Fibroblast of skin of scalp (primary cell): ENCODE measurements at places on chromosomes 6 and 20.
A peak's percentile ranks its signal among the peaks of the same experiment; 100 is the strongest.

- DNase-seq, result no peak
Measured at GRCh38 chr6:110484321-110484720, 7.9 kb upstream of the SLC22A16 start.

DNA sequence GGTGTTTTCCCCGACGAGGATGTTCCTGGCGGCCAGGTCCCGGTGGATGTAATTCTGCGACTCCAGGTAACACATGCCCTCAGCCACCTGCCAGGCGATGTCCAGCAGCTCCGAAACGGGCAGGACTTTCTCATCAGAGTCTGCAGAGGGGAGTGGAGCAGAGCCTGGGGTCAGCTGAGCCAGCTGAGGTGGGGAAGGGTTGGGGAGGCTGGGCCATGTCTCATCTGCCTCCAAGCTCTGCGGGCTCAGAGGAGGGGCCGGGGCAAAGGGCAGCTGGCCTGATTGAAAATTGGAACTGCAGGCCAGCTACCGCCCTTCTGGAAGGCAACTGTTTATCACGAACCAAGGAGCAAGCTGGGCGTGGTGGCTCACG is 6.4 kb downstream of the PTK6 start:
- DNase-seq, result no peak

DNA sequence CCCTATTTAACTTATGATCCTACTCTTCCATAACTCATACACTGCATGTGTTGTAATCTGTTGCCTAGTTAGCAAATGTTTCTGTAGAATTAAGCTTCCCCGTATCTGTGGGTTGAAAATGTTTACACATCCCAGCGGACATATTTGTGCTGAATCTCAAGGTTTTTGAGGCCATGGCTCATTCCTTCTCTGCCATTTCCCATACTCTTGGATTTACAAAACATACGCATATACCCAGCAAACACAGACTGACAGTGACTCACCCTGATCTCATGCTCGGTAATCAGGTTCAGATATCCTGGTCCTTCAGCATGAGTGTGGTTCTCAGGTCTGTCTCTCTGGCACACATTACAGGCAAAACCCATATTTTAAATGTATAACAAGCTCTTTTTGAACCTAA is 58.7 kb downstream of the AGPAT4 start:
- peak; percentile 83 for DNase-seq

DNA sequence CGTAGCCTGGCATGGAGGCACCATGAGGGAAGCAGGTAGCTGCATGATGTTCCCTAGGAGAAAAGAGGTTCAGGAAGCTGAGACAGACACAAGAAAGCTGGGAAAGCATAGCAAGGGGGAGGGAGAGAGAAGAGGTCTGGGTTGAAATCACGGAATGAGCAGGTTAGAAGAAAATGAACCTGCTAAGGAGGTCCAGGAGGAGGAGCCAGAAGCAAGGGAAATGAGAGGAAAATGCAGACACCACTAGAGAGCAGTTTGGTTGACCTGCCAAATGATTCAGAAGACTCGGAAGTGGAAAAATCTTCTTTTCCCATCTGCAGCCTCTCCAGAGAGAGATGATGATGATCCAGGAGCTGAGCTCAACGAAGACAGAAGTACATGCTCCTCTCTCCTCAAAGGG is 70.9 kb downstream of the VIP start:
- no peak for DNase-seq

DNA sequence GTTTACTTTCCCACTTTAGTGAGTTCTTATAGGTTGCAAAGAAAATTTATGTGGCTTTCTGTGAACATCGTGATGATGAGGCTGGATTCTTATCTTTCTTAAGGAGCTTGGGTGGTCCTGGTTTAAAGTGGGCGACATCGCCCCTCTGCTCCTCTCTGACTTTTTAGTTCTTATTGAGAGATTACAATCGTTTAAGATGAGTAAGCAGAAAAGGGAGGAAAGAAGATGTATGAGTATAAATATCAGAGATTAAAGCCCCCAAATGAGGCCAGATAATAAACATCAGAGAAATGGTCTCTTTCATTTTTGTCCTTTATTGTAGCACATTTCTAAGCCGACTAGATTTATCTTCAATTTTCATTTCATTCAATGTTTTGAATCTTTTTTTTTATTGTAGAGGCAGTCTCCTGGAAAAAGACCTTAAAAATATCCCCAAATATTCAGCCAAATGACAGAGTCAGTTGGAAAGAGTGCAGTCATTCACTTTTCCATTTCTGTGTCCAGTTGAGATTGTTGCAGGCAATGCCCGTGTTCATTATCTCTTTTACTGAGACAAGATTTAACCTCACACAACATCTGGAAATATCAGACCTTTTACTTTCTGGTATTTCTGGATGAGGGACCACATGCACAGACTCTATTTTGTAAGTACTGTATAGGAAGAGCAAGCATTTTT is 62.0 kb upstream of the PDE7B start:
- no peak for DNase-seq

- DNase-seq, result no peak
Measured at GRCh38 chr6:39808964-39809363, 16.8 kb downstream of the DAAM2 start.

DNA sequence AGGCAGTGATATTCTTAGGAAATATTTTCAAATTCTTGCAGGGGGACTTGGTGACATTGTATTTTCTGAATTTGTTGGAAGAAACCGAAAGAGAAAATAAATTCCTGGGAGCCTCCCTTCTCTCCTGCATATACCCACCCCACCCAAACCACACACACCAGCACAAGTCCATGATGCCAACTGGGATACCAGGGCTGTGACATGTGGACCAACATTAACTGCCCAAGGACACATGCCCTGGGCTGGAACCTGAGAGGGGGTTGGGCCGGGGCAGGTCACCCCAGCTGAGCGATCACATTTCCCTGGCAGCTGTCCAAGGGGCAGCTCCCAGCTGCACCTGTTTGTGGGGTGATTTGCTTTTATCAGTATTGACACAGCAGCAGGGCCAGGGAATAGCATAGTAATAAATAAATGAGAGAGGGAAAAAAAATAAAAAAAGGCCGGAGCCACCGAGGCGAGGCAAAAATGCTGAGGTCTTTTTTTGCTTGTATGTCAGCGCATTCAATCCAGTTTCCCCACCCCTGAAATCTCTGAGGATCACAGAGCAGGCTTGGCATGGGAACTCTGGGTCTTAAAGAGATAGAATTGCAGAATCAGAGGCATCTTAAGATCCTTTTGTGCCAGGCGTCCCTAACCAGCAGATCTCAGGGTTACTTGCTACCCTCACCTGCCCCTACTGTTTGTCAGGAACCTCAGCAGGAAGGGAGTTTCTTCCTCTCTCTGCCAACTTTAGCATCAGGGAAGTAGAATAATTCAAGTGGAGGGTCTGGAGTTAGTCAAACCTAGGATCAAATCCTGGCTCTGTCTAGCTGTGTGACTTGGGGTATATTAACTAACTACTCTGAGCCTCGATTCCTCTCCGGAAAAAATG is 66.5 kb upstream of the PIM1 start:
- no peak for DNase-seq

DNA sequence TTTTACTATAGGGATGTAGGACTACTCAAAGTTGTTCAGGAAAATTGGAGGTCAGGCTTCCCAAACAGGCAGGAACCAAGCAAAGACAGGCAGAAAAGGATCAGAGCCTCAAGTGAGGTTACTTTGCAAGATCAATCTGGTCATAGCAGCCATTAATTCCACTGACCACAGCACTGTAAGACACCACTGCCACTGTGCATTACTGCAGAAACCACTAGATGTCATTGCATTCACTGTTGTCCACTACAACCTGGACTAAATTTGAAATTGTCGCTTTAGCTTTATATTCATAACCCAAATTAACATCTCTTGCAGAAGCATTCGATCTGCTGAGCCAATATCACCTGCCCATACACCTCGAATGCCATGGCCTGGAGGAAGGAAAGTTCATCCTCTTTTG is 126.9 kb upstream of the UFL1 start:
- DNase-seq, result no peak

DNA sequence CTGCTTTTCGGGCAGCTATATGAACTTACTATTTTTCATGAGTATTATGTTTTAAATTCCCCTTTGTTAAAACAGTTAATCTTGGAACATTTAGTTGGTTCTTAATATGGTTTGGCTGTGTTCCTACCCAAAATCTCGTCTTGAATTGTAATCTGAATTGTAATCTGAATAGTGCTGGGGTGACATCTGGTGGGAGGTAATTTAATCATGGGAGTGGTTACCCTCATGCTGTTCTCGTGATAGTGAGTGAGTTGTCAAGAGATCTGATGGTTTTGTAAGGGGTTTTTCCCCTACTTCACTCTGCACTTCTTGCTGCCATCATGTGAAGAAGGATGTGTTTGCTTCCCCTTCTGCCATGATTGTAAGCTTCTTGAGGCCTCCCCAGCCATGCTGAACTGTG is 305.4 kb upstream of the MAP3K7 start:
- no peak for DNase-seq

GRCh38 chr6:146017672-146018071 is 11.2 kb upstream of the GRM1 start:
- no peak for DNase-seq

- DNase-seq, result peak; percentile 76
Measured at GRCh38 chr6:9126878-9127560, 691.7 kb upstream of the SLC35B3 start.

- no peak for DNase-seq
Measured at GRCh38 chr6:75280131-75280855, 4.3 kb downstream of the TMEM30A start.
